ENCODE measurements at places on chromosomes 7 and 10.

GRCh38 chr7:148698007-148698396 is 701 bp upstream of the CUL1 start:
- peak overlapping the region; percentile 95 for H3K27ac ChIP-seq
- peaks cover 57% of the 10 kb centered on the region for H3K4me1 ChIP-seq
- peaks cover 14% of the 10 kb centered on the region for H3K36me3 ChIP-seq
- no peak for DNase-seq
- H3K27me3 ChIP-seq = peaks cover 3% of the 10 kb centered on the region
- peak overlapping the region; percentile 90 for H3K4me3 ChIP-seq

DNA sequence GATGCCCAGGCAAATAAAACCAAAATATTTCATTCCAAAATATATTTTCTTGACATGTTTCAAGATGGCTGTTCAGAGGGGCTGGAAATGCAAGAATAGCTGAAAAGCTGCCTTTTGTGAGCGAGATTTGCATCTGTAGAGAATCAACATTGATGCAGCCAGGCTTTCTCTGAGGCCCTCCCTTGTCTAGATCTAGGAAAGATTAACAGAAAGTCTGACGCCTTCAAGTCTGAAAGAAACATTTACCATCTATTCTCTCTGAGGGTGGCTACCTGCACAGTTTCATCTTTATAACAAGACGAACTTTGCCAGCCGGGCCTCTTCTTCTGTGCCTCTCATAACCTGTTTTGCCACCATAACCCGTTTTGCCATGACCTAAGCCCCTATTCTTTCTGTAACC is 170.2 kb downstream of the AKR1D1 start:
- DNase-seq = no peak
- no peaks in the 10 kb centered on the region for H3K4me1 ChIP-seq
- peaks cover 3% of the 10 kb centered on the region for H3K27me3 ChIP-seq
- no peak overlapping the region for H3K4me3 ChIP-seq

DNA sequence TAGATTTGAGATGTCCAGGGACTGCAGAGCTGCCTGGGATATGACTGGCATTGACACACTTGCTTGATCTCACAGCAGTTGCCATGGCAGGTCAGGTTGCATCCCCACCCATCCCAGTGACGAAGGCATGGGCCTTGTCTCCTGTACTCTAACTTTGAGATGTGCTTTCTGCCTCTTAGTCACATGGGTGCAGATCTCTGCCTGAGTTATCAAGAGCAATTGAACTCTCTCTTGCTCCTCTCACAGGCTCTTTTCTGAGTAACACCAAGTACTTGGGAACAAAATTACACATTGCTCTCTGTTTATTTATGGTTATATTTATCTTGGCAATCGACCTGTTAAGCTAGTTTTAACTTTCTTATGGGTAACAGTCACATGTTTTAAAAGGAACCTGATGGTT is 237.3 kb downstream of the NSUN6 start:
- H3K27ac ChIP-seq = no peak overlapping the region
- H3K4me1 ChIP-seq = no peaks in the 10 kb centered on the region
- no peaks in the 10 kb centered on the region for H3K27me3 ChIP-seq
- H3K36me3 ChIP-seq = no peaks in the 10 kb centered on the region
- DNase-seq = no peak

GRCh38 chr10:119667562-119668328 is 16.6 kb downstream of the BAG3 start:
- peaks cover 19% of the 10 kb centered on the region for H3K36me3 ChIP-seq
- H3K4me3 ChIP-seq = no peak overlapping the region
- no peaks in the 10 kb centered on the region for H3K27me3 ChIP-seq
- DNase-seq = no peak
- no peak overlapping the region for H3K27ac ChIP-seq

DNA sequence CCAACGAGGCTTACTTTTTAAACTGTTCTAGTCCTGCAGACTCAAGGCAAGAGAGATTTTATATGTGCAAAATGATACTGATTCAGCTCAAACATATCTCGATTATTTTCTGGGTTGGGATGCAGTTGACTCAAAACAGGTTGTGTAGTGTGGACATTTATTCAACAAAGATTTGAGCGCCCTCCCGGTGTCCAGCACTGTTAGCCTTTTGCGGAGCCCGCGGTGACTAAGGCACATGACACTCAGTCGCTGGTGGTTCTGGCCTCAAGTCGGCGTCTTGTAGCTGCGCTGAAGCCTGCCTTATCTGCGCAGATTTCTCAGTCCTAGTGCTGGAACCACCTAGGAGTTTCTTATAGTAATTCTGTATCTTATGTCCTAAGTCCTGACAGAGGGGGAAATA is 938 bp upstream of the CADPS2 start:
- peak overlapping the region; percentile 72 for H3K4me3 ChIP-seq
- H3K27ac ChIP-seq = no peak overlapping the region
- peaks cover 46% of the 10 kb centered on the region for H3K27me3 ChIP-seq
- no peak for DNase-seq
